ENCODE measurements at places on chromosomes 11 and 22.

DNA sequence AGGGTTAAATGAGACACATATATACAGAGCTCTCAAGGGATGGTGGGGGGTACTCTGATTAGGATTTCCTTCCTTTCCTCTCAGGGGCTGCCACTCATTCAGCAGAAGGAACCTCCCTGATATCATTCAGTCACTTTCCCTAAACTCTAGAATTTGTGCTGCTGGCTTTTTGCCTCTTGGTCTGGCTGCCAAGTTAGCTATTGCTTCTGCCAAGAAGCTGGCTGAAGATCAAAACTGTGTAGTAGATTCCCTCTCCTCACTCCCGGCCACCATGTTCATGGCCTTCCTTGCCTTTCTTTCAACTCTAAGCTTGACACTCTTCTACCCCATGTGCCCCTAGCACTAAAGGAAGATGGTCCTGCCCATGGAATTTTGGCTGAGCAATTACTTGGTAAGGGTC, 18.7 kb downstream of the SLC6A5 start:
- no peak for DNase-seq

DNA sequence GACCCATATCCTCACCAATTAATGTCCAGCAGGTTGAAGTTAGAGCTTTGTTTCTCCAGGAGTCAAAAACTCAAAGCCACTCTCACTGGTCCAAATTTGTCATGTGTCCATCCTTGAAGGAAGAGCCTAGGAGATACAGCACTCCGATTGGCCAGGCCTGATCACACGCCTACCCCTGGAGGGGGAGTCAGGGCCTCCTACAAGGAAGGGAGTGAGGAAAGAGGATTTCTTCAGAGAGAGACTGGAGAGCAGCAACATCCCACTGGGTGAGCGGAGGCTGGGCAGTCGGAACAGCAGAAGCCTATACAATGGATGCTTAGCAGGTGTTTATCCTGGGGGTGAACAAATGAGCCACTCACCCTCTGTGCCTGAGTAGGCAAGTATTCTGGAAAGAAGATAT, 113.9 kb downstream of the TRIM29 start:
- DNase-seq, result no peak

GRCh38 chr11:9875399-9875798, 211.5 kb downstream of the SWAP70 start:
- DNase-seq, result no peak

- DNase-seq, result no peak
These were observed 38.1 kb downstream of the GNB1L start for GRCh38 chr22:19816372-19817119.

- no peak for DNase-seq
These were observed 16.3 kb upstream of the TMEM41B start for GRCh38 chr11:9330387-9331384.

DNA sequence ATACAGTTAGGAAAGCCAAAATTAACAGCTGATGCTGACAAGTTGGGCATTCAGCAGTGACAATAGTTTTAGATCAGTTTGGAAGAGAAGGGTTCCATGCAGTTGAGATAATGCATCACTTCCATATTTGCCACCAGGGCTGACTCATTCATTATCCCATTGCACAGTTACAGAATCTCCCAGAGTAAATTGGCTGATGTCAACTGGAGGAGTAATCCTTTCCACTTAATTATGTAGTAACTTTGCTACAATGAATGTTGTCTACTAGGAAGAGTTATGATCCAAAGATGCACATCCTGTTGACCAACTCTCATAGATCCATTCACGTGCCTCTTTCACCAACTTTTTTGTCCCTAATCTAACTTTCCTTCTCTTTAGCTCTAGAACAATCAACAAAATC, 123.3 kb upstream of the LUZP2 start:
- DNase-seq, result no peak

DNA sequence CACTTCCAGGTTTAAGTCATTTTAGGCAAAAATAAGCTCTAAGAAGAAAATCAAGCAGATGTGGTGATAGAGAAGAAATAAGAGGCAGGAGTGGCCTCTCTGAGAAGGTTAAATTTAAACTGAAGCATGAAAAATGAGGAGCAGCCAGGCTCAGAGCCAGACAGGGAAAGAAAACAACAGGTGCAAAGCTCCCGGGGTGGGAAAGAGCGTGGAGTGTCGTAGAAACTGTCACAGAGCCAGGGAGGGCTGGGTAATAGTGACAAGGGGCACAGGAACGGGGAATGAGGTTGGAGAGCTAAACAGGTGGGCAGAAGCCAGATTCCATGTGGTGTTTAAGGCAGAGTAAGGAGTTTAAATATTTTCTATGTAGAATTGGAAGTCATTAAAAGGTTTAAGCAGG, 132.1 kb upstream of the BLID start:
- DNase-seq, result no peak

DNA sequence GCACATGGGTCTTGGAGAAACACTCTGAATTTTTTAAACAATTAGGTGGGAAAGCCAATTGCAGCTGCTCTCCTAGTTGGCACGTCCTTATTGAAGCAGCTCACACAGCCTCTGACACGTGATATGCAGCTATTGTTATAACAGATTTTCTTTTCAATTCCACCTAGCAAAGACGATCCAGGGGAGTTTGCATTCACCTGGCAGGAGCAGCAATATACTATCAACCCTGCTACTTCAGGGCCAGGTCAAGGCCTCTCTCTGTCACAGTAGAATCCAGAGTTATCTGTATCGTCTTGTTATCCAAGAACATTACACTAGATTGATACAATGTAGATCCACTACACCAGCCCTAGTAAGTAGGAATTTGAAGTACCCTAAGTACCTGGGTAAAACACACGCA, 8.3 kb downstream of the KRTAP5-11 start:
- no peak for DNase-seq

DNA sequence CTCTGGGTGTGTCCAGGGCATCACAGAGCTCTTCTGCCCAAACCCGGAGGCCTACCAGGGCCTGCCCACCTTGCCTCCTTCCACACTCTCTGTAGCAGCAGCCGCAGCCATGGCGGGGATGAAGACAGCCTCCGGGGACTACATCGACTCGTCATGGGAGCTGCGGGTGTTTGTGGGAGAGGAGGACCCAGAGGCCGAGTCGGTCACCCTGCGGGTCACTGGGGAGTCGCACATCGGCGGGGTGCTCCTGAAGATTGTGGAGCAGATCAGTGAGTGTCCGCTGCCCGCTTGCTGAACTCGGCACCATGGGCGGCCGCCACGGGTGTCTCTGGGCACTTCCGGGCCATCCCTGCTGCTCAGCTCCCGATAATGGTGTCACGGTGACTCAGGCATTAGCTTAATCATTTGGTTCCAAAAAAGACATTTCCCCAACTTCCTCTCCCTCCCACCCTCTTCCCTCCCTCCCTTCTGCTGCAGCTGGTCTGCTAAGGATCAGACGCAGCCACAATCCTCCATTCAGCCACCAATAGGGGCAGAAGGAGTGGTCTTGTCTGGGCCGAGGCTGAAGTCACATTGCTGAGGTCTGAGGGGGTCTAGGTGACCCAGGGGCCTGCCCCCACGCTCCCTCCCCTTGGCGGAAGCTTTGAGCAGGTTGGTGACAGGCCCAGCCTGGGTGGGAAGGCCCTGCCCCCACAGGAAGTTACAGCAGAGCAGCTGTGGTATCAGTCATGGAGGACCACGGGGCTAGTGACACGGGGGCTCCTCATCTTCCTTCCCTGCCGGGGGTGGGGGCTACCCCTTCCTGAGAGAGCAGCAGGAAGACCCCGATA, 950 bp downstream of the FERMT3 start:
- peak; percentile 68 for DNase-seq

- DNase-seq, result no peak
These were observed 82.2 kb upstream of the SEPTIN5 start for GRCh38 chr22:19631899-19632667.

DNA sequence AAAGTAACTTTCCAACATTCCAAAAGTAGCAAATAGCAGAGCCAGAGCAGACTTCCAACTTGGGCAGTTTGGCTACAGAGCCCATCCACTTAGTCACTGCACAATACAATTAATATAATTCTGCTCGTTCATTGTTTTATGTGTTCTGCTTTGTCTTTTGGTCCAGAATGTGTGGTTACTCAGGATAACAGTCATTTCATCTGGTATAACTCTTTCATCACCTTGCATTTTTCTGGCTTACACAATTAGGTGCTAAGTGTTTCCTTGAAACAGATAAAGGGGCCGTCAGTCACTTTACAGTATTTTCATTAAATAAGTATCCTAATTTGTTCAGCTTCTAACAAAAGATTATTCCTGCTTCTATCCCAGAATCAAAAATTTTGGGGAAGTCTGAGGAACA, 87.2 kb downstream of the LARGE2 start:
- no peak for DNase-seq

DNA sequence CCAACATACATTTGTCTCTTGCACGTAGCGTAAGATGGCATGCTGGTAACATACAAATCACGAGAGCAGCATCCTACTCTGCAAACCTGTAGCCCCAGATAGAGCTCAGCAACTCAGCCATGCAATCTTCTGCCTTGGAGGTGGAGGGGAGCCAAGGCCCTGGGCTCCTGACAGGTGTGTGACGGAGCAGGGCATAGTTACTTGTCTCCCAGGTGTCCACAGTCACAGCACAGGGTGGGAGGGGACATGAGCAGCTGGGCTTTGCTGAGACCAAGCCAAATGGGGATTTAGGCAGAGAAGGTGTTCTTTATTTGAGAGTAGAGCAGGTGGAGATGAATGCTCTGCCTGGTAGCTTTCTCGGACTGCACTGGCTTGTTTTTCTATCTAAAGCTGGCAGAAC, 111.7 kb downstream of the TEAD1 start:
- no peak for DNase-seq

DNA sequence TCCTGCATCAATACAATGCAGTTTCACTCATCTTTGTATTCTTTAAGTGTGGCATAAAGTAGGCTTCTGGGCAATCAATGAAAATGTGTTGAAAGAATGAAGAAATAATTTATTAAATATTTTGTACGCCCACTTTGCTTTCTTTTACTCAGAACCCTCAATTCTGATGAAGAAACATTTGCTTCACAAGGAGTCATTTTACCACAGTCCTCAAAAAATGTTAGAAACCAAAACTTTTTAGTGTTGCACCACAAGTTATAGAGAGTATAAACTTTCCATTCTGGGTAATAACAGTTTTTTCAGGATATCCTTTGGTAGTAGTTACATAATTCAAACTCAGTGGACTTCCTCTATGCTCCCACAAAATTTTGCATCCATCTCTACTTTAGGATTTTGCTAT, 360.5 kb downstream of the DLG2 start:
- DNase-seq, result no peak

DNA sequence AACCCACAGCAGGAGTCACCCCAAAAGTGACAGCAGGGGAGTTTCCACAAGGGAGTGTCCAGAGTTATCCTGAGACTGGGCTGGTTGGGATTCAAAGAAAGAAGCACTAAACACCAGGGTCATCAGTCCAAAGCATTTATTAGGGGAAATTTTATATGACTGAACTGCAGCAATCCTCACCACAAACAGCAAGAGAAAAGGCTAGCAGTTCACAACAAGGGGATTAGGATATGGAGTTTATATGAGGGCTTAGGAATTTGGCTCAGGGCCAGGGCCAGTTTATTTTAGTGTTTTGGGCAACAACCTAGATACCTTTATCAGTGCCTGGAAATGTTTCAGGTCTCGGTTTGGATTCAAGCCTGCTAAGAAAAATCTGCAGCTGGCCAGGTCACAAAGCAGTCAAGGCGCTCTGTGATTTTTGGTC, 4.6 kb upstream of the TMEM126A start:
- DNase-seq, result no peak

- no peak for DNase-seq
These were observed 723 bp downstream of the HSCB start for GRCh38 chr22:28742562-28742962.

GRCh38 chr22:34326901-34327300, 406.6 kb upstream of the LARGE1 start:
- DNase-seq, result no peak

- DNase-seq, result no peak
These were observed 67.9 kb upstream of the GRK3 start for GRCh38 chr22:25496396-25497064.

GRCh38 chr11:47354913-47355282, 2.4 kb upstream of the MYBPC3 start:
- no peak for DNase-seq

DNA sequence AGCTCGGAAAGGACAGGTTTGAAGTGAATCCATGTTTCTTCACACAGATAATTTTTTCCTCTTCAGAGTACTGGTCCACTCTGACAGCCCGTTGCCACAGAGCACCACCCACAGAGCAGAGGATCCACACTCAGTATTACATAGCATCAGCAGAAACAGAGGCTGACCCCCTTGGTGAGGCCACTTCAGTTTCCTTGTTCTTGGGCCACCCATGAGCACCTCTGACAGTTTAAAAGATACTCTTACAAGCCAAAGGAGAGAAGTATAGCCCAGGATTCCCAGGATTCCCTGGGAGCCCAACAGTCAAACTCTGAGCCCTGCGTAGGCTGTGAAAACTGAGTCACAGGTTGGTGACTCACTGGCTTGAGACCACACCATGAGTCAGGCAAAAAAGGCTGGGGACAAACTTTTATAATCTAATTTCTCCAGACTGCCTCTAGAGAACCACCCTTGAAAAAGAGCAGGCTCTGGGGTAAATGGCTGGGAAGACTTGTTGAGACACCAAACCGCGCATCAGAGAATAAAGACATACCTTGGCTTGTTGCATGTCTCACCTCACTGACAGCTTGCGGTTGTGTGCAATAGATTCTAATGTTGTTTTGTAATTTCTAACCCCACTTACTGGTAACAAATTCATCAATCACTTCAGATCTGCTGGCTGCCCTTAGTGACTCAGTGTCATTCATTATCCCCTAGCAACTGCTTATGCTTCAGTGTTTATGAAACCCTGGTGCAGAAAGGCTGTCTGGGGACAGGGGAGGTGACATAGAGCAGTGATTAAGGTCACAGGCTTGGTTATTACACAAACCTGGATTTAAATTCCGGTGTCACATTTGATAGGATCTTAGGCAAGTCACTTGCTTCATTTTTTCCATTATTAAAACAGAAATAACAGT, 56.9 kb upstream of the PRSS23 start:
- DNase-seq, result no peak

GRCh38 chr11:22703040-22703439, 36.6 kb downstream of the GAS2 start:
- DNase-seq, result no peak

GRCh38 chr11:10865837-10866270, 8.0 kb upstream of the ZBED5 start:
- no peak for DNase-seq

DNA sequence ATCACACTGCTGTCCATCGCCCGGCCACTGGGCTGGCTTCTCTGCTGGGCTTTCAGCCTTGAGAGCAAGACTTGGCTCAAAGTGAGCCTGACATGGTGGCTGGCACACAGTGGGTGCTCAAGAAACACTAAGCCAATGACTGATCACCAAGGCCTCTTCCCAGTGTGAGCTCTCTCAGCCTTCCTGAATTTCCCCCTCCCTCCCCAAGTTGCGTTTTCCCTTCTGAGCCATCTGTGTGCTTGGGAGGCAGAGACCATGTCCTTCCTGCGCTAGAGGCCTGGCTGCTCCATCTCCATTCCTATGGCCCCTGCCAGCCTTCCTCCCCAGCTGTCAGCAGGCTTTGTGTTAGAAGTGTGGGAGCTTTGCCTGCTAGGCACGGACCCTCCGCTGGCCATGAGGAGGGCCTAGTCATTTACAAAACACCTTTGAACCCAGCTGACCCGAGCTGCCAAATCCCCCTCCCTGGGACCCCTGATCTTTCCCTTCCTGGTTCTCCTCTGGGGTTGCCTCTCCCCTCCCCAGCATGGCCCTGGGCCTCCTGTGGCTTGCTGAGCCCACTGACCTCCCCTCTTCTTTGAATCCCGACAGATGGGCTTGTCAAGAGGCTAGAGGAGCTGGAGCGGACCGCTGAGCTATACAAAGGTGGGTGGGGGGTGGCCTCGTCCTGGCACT, 13.2 kb downstream of the PICK1 start:
- DNase-seq, result no peak

All from activated effector memory CD4-positive, alpha-beta T cell treated with Interleukin-2 at 50 U/mL for 16 hours (primary cell).